NCI-H187 (cell line): ENCODE measurements at places on chromosomes 7 and 10.
A peak's percentile ranks its signal among the peaks of the same experiment; 100 is the strongest.

- DNase-seq: peak; percentile 34
Observed at GRCh38 chr7:136009488-136010079, 32.4 kb upstream of the MTPN start.

- DNase-seq: no peak
Observed at GRCh38 chr7:123689250-123689649, 33.6 kb downstream of the LMOD2 start.

DNA sequence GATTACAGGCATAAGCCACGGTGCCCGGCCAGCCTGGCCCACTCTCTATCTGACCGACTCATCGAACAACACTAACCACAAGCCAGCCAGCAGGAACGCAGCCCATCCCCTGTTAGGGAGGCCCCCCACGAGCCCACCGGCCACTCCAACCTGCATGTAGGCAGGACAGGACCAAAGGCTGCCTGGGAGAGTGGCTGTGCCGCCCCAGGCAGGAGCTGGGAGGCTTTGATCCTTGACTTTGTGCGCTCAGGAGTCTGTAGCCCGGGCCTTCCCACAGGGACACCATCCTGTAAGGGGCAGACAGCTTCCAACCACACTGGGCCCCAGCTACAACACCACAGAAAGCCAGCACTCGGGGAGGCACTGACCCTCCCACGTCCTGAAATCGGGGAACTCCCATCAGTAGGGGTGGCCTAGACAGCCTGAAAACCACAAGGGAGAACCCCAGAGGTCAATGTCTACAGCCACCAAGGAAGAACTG is 29.4 kb downstream of the GRID1 start:
- DNase-seq: no peak

DNA sequence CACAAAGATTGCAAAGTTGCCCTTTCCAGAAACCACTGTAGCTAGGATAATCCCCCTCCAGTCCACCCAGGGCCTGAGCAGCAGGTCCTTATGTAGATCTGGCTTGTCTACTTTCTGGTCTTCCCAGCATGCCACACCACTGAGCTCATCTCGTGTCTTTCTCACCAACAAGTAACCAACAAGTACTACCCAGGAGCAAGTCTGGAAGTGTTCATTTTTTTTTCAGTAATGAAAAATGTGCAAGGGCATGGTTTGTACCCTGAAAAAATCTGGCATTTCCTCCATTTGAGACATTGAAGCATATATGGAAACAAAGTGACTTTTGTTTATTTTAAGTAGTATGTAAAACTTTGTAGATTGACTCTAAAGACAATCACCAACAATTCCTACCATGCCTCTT is 120.8 kb downstream of the INHBA start:
- DNase-seq: no peak

DNA sequence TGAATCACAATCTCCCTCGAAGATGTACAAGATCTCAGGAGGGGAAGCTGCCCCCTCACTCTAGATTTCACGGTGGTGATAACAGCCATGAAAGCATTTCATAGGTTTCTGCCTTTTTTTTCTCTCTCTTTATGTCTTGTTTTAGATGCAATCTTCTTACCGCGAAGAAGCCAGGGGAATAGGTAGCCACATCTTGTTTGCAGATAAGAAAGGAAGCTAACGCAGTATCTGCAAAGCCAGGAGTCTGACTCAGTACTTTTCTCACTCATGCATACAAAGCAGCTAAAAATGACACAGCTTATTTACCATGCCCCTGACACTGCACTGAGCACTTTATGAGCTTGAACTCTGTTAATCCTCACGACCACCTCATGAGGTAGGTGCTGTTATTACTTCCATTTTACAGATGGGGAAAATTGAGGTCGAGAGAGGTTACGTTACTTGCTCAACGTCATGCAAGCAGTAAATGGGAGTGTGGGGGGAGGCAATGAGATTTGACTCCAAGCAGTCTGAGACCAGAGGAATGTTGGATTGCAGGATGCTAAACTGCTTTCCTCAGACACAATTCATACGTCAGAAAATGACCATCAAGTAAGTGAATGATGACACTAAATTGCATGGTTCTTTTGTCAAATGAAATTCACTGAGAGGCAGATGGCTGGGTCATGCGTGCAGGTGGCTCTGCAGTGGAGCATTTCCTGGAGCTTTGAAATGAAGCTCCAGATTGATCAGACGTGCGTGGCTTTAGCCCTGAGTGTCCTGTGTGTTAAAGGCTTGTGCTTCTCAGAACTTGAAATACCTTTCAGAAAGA is 3.3 kb downstream of the MAP3K8 start:
- DNase-seq: no peak

DNA sequence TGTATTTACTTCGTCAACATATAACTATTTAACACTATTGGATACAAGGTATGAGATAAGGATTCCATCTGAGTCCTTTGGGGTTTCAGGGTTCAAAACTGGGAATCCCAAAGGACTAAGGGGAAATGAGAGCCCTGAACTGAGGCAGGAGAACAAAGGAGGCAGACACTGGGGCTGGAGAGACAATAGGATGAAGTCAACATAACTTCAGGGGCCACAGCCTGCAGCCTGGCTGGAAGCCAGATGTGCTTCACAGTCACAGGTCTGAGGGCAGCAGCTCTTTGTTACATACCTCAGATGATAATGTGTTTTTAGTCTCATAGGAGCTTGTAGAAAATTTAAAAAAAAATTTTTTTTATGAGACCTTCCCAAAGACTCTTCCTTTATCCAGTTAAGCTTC is 73.3 kb downstream of the NRF1 start:
- DNase-seq: no peak

- DNase-seq: no peak
Observed at GRCh38 chr10:21087476-21087875, 190.4 kb upstream of the NEBL start.

- no peak for DNase-seq
Observed at GRCh38 chr7:112067200-112067599, 139.0 kb downstream of the DOCK4 start.

DNA sequence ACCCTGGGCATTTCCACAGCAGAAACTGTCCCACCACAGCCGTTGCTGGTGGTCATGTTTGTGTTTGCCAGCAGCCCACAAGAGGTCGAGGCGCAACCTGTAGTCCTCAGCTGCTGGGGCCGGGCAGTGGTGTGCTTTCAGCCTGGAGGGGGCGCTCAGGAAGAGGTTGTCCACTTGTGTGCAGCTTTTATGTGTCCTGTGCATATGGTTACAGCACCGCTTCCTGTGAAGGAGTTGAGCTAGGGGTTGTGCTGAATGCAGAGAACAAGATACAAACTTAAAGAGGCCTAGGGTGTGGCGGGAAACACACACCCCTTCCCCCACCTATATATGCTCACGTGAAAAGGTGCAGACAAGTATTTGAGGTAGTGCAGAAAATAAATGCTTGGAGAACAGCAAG is 29.5 kb upstream of the PFKFB3 start:
- no peak for DNase-seq

DNA sequence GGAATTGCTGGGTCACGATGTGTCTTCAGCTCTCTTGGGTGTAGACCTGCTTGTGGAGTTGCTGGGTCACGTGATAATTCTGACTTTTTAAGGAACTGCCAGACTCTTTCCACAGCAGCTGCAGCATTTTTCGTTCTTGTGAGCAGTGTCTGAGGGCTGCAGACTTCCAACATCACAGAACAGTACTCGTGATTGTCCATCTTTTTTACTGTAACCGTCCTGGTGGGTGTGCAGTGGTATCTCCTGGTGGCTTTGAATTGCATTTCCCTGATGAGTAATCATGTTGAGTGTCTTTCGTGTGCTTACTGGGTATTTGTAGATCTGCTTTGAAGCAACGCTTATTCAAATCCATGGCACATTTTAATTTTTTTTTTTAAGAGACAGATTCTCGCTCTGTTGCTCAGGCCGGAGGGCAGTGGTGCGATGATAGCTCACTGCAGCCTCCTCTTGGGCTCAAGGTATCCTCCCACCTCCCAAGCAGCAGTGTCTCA is 22.7 kb downstream of the INPP5A start:
- DNase-seq: no peak

- no peak for DNase-seq
Observed at GRCh38 chr7:132869166-132869861, 212.6 kb downstream of the CHCHD3 start.

- no peak for DNase-seq
Observed at GRCh38 chr10:78806681-78807221, 262.0 kb upstream of the ZMIZ1 start.

GRCh38 chr10:43340101-43340500 is 31.3 kb upstream of the FXYD4 start:
- DNase-seq: no peak

GRCh38 chr10:71285180-71285545 is 33.9 kb upstream of the SLC29A3 start:
- DNase-seq: no peak
